ENCODE measurements at places on chromosomes 3 and 15. TPM values are rescaled to one million over a fixed set of nuclear protein-coding genes. Genes with fewer than 3 reads are reported as not detected.

NAALADL2 gene
- 4.0 TPM for total RNA-seq

- DNase-seq = no peak
These were observed 515.0 kb downstream of the FGF12 start for GRCh38 chr3:192212335-192212734.

- no peak for DNase-seq
These were observed 24.7 kb downstream of the SLC24A1 start for GRCh38 chr15:65646486-65646885.

- DNase-seq = no peak
These were observed 6.4 kb upstream of the RTP3 start for GRCh38 chr3:46491089-46492070.

GRCh38 chr15:89575656-89576416 is 567 bp downstream of the TICRR start:
- peak; percentile 41 for DNase-seq

DNA sequence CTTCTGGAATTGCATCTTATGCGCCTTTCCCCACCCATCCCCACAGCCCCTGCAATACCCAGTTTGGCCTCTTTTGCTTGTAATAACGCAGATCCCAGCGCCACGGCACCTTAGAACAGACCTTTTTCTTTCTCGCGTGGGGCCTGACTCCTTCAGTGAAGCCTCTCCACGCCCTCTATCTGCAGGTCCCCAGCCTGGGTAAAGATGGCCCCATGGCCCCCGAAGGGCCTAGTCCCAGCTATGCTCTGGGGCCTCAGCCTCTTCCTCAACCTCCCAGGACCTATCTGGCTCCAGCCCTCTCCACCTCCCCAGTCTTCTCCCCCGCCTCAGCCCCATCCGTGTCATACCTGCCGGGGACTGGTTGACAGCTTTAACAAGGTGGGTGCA is 594 bp downstream of the CRELD1 start:
- no peak for DNase-seq

MAGEF1 gene
- 14.2 TPM for total RNA-seq

DNA sequence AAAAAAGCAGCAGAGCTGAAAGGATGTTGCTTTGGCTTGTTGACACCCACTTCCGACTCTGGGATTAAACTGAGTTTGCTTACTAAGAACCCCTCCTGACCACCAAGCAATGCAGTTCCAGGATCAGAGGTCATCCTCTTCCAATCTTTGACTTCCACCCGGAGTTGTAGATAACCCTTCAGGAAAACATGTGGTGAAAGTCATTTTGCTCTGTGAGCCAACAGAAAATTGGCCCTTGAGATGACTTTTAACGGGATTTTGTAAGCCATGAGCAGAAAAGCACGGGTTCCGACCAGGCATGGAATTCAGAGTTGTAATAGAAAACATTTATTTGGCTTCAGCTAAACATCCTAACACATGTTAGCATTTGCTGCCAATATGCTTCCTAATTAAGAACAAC is 171.6 kb upstream of the NR2F2 start:
- peak; percentile 96 for DNase-seq

TERC gene
- 10.0 TPM for total RNA-seq

DNA sequence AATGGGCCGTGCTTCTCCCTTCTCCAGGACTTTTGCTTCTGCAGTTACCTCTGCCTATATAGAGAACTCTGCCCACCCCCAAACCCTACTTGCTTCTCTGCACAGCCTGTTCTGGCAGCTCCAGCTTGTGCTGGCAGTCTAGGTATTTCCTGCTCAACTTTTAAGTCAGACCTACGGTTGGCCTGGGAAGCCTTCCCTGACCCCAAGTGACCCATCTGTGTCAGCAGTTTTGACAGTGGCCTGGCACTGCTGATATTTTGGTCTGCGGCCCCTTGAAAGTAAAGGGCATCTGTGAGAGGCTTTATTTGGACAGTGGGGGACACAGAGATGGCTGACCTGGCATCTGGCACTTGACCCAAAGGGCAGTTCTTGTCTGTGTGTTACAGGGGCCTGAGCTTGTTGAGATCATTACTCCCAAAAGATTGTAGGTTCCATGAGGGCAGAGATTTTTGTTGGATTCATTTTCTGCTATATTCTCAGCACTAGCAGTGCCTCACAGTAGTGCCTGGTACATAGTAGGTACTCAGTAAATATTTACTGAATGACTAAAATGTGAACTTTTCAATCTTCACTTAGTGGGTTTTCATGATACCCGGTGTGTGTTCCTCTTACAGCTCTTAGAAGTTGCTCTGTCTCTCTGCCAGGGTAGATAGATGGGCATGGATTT is 55.2 kb upstream of the TRAK1 start:
- no peak for DNase-seq

GRCh38 chr15:80852676-80853075 is 73.5 kb downstream of the CEMIP start:
- DNase-seq = no peak

- DNase-seq = peak; percentile 58
These were observed 102.2 kb downstream of the DGKG start for GRCh38 chr3:186259612-186260383.

DNA sequence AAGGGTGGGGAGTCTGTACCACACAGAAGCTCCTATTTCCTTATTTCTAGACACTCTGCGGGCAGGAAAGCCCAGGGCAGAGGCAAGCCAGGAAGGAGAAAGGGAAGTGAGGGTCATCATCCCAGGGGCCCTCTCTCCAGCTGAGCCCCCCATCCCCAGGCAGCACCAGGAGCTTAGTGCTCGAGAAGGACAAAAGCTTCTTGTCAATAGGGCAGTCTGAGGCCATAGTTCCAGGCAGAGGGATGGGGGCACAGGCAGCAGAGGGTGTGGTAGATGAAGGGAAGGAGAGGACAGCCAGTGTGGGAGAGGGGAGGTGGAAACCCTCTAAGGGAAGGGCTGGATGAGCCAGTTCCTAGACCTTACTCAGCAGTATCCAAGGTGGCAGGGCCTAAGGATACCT is 2.7 kb downstream of the MAP1A start:
- no peak for DNase-seq

- DNase-seq = no peak
These were observed at the start of gene CHST13 for GRCh38 chr3:126523745-126524428. TSS of gene CHST13 (plus strand) at chr3:126524155. CDS start at chr3:126524333, 178 bp downstream.

DNA sequence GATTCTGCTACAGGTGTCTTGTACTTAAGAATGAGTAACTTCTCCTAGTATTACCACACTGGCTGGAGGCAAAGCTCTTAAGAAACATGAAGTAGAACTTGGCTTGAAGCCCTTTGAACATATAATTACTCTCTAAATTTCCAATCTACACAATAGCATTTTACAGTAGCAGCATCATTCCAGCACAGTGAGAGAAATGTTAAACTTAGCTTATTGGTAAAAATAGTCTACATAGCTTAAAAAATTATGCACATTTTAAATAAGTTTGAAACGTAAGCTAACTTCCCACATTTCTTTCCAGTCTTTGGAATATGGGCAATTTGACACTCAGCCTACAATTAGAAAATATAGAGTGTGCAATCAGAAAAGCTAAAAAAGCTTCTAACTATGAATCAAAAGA is 32.8 kb upstream of the TOP2B start:
- DNase-seq = no peak

SEMA4B gene
- 7.1 TPM for total RNA-seq

GRCh38 chr3:137264071-137264820 is 306.5 kb downstream of the IL20RB start:
- DNase-seq = no peak

GRCh38 chr3:183912895-183913579 is 28.4 kb upstream of the PARL start:
- DNase-seq = no peak

DNA sequence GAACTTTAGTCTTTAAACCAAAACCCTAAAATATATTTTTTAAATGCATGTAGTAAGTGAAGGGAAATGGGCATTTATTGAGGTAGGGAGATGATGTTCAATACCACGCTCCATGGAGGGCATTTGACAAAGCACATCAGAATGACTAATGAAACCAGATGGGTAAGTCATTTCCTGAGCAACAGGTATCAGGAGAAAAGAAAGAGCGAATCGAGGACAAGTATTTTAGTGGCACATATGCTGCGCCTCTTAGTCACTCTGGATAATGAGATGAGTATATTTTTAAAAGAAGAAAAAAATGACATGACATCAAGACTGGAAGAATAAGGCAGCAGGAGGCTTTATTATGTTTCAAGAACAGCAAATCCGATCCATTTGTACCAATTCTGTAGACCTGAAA is 129.0 kb upstream of the ARHGEF3 start:
- DNase-seq = peak; percentile 38

- DNase-seq = no peak
These were observed 318.6 kb upstream of the ICE2 start for GRCh38 chr15:60797444-60798040.

CCDC54 gene
- total RNA-seq = not detected

- DNase-seq = peak; percentile 33
These were observed 32.4 kb upstream of the LDHAL6B start for GRCh38 chr15:59174151-59174834.

PGBD4 gene
- 1.1 TPM for total RNA-seq

TMCO5A gene
- total RNA-seq = not detected

ECE2 gene
- not detected for total RNA-seq

DNA sequence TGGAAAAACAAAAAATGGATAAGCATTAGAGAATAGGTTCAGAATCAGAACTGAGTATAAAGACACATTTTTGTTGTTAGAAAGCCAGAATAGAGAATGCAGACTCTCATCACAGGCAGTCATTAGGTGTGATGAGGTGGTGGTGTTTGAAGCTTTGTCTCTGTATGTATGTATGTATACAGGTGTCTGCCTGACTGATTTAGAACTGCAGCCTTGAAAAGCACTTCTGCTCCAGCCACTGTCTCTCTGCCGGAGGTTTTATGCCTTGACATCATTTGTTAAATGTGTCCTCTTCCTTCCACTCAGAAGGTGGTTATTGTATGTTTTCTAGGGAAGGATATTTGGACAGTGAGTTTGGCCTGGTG is 80.7 kb upstream of the ZBED2 start:
- no peak for DNase-seq

CCK gene
- not detected for total RNA-seq

- no peak for DNase-seq
These were observed 54.3 kb downstream of the DNAJB8 start for GRCh38 chr3:128412180-128413002.

- no peak for DNase-seq
These were observed 77.8 kb upstream of the PLXND1 start for GRCh38 chr3:129684270-129684669.

GPR149 gene
- total RNA-seq = not detected

GRCh38 chr3:48428572-48429316 is 1.1 kb downstream of the PLXNB1 start:
- peak; percentile 41 for DNase-seq

GRCh38 chr3:31974964-31975363 is 6.1 kb downstream of the OSBPL10 start:
- DNase-seq = no peak

- no peak for DNase-seq
These were observed 21.5 kb downstream of the PDHB start for GRCh38 chr3:58411851-58412830.

SCN10A gene
- not detected for total RNA-seq

DNA sequence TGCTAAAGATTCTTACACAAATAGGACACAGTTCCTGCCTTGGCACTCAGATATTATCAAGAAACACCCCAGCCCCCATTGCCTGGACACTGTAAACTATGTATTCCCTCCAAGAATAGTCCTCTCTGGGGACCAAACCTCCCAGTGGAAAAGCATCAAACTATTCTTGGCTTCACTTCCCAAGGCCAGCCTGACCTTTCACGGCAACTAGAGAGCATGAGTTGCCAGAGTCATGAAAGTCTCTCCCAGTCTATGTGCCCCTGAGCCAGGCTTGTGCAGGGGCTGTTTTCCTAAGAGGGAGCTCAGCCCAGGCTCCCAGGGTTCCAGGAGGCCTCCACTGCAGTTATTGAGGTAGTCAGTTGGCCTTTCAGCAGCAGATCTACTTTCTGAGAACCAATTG is 251.9 kb upstream of the TGFBR2 start:
- DNase-seq = no peak

SCAANT1 gene
- not detected for total RNA-seq

GOLGA8T gene
- total RNA-seq = not detected

- DNase-seq = peak; percentile 53
These were observed 20.8 kb upstream of the CFAP161 start for GRCh38 chr15:81113204-81113657.

GRCh38 chr15:48604567-48604966 is 40.9 kb downstream of the FBN1 start:
- no peak for DNase-seq

CYFIP1 gene
- total RNA-seq = 135 TPM

DNA sequence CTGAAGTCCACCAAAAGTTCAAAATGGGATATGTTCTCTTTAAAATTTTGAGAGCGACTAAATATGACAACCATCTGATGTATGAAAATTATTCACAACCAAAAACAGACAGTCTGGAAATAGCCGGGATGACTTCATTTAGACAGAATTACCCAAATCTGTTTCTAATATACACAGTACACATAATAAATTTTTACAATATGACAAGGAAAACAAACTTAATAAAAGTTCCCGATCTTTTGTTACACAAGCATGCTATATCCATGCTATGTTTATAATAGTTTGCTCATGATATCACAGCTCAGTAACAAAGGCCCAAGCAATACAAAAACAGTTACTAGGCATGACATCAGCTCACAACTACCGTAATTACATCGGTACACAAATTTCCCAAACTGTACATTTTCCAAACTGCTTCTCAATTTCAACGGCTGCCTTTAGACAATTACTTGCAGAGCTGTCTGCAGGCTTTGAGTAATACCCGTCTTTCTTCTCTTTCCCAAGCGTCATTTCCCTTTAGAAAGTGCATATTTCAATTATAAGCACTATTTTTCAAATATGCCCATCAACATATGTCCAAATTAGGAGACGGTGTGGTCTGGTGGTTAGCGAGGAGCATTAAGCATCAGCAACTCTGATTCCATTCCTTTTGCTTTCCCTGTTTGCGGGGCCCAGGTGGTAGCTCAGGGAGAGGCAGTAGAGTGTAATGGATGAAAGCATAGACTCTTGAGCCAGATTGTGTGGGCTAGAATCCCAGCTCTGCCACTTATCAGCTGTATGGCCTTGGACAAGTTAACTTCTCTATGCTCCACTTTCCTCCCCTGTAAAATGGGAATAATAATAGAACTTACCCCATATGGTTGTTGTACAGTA is 481.2 kb downstream of the FOXP1 start:
- peak; percentile 91 for DNase-seq

SLC15A2 gene
- 0.60 TPM for total RNA-seq

MESP2 gene
- total RNA-seq = not detected

- DNase-seq = no peak
These were observed 665.5 kb upstream of the NAALADL2 start for GRCh38 chr3:174193604-174194003.

DNA sequence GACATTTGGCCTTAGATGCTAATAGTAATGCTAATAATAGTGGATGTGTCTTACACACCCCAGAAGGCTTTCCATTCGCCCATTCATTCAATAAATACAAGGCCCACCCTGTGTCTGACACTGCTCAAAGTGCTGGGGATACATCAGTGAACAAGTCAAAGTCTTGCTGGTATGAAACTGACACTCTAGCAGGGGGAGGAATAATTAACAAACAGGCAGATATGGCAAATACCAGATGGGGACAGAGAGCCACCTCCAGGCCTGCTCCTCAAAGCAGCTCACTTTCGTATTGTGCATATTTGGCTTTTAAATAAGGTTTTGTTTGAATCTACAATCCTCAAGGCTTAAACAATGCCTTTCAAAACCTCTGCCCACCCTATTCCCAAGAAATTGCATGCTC is 28.3 kb upstream of the LYZL4 start:
- DNase-seq = no peak
